ENCODE measurements at places on chromosomes 16 and 17.

GRCh38 chr16:17850581-17851250, 380.0 kb upstream of the XYLT1 start:
- no peak for DNase-seq

GRCh38 chr17:48244121-48244711, 136.7 kb downstream of the SNX11 start:
- DNase-seq = no peak

DNA sequence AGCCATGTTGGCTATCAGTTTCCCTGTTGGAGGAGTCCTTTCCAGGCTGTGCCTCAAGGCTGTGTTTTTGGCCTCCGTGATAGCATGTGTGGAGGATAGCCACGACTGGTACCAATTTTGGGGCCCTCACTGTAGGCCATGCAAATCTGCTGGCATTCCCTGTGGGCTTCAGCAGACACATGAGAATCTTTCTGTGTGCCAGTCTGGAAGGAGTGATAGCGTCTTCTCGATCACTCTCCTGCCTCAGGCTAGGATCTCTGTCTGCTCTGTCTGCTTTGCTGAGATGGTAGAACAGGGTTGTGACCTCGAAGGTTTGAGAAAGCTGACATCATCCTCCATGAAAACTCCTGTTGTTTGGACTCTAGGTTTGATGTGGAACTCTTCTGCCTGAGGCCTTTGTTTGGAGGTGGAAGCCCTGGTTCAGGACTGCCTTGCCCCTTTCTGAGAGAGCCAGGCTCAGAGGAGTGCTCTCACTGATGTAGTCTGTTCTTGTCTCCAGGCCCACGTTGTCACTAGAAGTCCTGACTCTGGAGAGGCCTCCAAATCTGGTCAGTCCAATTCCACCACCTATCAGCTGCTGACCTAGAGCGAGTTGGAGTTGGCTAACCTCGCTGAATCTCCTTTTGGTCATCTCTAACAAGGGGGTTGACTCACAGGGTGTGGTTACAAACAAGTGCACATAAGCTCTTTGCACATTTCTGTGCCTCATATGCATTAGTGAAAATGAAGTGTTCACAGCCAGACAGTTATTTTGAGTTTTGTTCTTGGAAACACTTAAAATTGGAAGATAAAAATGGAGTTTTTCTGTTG, 12.1 kb upstream of the EDC4 start:
- DNase-seq = no peak

DNA sequence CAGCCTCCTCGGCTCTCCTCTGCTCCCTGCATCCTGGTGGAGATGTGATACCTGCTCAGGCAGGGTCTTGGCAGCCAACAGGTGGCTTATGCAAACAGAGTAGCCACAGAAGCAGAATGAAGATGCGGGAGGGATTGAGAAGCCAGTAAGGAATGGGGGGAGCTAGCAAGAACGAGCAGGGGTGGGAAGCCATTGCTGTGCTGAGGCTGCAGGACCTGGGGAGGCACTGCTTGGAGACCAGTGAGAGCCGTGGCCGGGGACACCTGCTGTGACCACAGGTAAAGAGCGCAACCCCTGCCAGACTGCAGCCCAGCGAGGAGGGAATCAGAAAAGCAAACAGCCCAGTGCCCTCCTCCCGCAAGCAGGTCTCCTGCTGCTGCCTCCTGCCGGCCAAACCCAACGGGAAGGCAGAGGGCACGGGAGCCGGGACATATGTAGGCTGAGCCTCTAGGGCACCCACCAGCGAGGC, 14.7 kb downstream of the AIPL1 start:
- no peak for DNase-seq

- DNase-seq = no peak
Measured at GRCh38 chr17:27460196-27460725, 4.0 kb downstream of the KSR1 start.

DNA sequence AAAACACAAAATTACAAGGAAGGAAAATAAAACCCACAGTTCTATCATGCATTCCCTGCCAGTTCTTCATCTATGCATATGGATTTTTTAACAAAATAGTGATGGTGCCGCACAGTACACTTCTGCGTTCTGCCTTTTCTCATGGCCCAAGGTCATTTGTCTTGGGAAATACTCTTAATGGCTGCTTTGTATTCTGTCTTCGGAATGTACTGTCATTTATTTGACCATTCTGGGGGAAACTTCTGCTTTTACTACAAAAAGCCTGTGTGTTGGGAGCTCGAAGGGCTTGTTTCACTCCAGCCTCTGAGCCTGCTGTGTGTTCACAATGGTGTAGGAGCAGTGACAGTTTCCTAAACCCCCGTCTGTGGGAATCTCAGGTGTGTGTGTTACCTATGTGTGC, 82.8 kb upstream of the SEC14L1 start:
- DNase-seq = no peak

- DNase-seq = no peak
Measured at GRCh38 chr16:76195648-76196047, 81.6 kb upstream of the CNTNAP4 start.

- no peak for DNase-seq
Measured at GRCh38 chr17:44205962-44206824, 6.5 kb upstream of the ATXN7L3 start.

- no peak for DNase-seq
Measured at GRCh38 chr17:67606896-67607604, 110.7 kb upstream of the NOL11 start.

- DNase-seq = no peak
Measured at GRCh38 chr16:25855818-25856217, 164.1 kb downstream of the HS3ST4 start.

DNA sequence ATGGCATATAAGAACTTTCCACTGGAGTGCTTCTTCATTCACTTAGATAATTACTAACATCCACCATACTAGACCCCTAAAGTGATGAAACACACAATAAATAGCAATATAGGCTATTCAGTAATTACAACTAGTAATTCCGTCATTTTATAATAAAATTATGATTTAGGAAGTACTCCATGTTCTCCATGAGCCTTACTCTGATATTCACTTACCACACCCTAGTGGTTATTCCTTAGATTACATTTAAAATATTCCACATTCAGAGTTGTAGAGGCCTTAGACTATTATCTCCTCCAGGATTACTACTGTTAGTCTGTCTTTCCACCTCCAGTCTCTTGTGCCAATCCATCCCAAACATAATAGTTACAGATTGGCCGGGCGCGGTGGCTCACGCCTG, 62.4 kb downstream of the STH start:
- no peak for DNase-seq

DNA sequence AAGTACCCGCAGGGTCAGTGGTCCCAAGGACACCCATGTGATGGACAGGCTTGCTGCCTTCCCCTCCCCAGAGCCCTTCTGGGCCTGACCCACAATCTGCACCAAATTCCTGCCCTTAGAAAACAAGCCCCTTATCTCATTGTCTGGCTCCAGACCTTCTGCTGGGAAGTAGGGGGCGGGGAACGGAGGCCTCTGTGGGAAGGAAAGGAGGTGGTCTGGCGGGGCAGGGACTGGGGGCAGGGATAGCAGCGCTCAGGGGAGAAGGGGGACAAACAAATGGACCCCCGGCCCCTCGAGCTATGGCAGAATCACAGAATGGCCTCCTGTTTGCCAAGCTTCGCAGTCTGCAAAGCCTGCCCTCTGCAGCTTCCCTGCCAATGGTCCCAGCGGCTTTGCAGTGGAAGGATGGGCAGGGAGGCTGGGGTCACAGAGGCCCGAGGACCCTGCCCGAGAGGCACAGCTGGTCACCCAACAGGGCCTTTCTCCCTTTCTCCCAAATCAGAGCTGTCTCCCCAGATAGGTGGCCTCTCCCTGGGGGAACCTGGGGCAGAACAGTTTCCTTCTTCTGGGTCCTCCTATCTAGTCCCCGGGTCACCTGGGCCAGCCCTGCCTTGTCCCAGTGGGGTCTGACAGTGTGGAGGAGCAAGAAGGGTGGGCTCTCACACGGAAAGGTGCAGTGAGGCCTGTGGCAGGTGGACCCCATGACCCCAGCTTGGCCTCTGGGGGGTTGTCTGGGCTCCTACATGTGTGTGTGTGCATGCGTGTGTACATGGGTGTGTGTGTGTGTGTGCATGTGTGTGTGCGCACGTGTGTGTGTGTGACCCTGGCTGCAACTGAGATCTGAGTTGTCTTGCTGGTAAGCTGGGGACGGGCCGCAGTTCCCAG, 25.5 kb downstream of the TMEM235 start:
- no peak for DNase-seq

GRCh38 chr16:30903002-30903401, 6.6 kb downstream of the CTF1 start:
- DNase-seq = no peak

- DNase-seq = no peak
Measured at GRCh38 chr17:65936013-65936412, 255.9 kb downstream of the CEP112 start.
